Fibroblast of lung (primary cell): ENCODE measurements at places on chromosomes 1 and 21. TPM values are rescaled to one million over a fixed set of nuclear protein-coding genes. Genes with fewer than 3 reads are reported as not detected.
A peak's percentile ranks its signal among the peaks of the same experiment; 100 is the strongest.

GRCh38 chr1:231416901-231417300 is 5.2 kb downstream of the EGLN1 start:
- peak; percentile 27 for DNase-seq

The AGBL4 gene
- total RNA-seq: not detected in 2 replicates

- no peak for DNase-seq
Observed at GRCh38 chr21:46243325-46243724, 14.8 kb upstream of the LSS start.

- no peak for DNase-seq
Observed at GRCh38 chr1:43521756-43522155, 8.9 kb upstream of the PTPRF start.

- peak; percentile 97 for DNase-seq
Observed at GRCh38 chr1:201456499-201457309, 12.3 kb downstream of the PHLDA3 start.

DNA sequence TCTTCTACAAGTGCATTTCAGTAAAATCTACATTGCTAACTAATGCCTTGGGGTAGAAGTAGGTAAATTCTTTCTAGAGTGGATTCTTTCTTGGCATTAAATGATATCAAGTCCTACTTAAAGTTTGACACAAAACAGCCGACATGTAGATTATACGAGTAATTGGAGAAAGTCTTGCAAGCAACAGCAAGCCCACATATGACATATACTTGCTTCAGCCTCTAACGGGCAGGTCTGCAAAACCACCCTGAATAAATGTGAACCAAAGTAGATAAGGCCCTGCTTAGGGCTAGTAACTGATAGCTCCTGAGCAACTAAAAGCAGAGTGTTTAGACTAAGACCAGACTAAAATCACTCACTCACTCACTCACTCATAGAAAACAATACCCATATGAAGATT is 203.2 kb downstream of the LTN1 start:
- DNase-seq: no peak

DNA sequence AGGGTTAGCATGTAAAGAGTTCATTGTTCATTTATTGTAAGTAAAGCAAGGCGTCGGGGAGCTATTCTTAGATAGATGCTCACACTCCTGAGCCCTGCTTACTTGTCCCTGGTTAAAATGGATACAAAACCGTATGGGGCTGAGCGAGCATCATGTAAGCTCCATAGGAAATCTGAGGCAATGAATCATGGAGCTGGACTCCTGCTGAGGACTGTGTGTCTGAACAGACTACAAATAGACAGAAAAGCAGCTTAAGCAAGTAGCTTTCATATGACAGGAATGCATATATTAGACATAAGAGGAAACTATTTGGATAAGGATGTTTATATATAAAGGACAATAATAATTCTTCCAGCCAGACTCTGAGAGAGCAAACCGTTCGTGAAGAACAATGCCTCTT is 604.9 kb upstream of the PTBP2 start:
- peak; percentile 11 for DNase-seq

DNA sequence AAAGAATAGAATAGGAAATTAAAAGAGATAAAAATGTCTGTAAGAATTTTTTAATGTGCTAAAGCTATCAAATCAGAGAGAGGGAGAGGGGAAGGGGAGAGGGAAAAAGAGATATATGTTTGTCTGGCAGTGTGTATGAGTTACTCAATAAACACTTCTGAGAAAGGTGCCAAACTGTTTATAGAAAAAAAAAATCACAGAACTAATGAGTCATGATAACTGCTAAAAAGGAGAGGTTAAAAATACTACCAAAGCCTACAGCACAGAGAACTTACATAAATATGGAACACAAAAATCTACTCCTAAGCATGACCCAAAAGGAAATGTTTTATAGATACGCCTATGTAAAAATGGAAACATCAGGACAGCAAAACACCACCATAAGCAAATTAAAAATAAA is 45.4 kb downstream of the SELENOF start:
- no peak for DNase-seq

The FHAD1 gene
- total RNA-seq: 0.66 and 0.77 TPM in 2 replicates
